NCI-H1417 (cell line): ENCODE measurements at places on chromosomes 12 and 14.
A peak's percentile ranks its signal among the peaks of the same experiment; 100 is the strongest.

- no peak for DNase-seq
These were observed 198.9 kb upstream of the MDGA2 start for GRCh38 chr14:47874350-47874749.

- no peak for DNase-seq
These were observed 17.7 kb downstream of the NUBPL start for GRCh38 chr14:31578792-31579501.

DNA sequence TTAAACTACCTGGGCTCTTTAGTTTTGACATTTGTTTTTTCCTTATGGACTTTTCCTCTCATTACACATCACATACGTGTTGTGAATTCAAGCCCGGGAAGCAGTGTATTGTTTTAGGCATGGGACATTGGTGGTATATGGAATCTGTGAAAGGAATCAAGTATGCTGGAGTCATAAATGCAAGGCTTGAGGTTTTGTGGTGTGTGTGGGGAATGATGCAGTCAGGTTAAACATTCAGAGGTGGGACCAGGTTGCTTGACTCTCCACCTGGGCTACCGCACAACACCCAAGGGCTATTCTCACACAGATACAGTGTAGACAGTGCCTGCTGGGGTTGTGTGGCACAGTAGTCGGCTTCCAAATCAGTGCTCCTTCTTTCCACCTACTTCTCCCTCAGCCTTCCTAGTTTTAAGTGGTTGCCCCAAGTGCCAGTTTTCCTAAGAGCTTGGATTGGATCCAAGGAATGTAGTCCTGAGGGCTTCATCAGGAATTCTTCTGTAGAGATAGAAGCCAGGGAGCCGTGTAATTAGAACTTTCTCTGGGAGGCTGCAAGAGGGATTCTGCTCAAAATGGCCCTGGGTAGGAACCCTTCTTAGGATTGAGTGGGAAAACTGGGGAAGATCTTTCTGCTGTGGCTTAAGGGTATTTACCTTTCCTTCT is 243.7 kb downstream of the C12orf75 start:
- no peak for DNase-seq

DNA sequence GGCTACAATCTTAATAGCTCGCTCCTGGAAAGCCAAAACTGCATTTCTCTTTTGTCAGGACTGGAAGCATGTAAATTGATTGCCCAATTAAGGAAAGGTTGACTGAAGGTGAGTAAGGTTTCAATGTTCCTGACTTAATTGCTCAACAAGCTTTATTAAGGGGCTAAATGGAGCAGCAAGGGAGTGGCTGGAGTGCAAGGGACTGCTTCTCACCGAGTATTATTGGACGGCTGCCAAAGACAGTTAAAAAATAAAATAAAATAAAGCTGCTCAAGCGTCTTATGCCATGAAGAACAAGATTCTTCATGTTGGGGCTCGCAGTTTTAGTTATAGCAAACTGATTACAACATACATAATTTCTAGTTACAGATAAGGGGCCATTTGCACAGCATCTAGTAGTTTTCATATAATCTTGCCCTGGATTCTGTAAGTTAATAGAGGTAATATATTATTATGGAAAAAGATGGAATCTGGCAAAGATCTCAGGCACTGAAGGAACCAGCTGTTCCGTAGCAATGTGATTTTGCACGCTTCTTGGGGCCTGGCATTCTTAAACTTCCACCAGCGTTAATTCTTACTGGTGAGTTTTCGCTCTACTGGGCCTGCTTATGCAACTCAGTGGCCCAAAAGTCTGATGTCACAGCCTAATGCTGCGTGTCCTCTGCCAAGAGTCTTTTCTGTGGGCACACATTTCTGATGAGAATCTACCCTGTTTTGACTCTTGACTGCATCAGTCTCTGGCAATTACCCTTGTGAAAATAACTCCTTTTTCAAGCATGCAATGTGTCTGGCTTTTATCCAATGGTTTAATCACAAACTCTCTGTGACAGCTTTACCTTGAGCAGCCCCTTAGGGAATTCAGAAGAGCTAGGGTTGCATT is 108.5 kb downstream of the SLC38A1 start:
- peak; percentile 93 for DNase-seq

- no peak for DNase-seq
These were observed 3.6 kb downstream of the ABCD4 start for GRCh38 chr14:74299061-74299545.

GRCh38 chr12:93762912-93763553 is 85.9 kb downstream of the CRADD start:
- no peak for DNase-seq

- DNase-seq = no peak
These were observed 157.9 kb upstream of the SLC38A2 start for GRCh38 chr12:46530373-46531056.

DNA sequence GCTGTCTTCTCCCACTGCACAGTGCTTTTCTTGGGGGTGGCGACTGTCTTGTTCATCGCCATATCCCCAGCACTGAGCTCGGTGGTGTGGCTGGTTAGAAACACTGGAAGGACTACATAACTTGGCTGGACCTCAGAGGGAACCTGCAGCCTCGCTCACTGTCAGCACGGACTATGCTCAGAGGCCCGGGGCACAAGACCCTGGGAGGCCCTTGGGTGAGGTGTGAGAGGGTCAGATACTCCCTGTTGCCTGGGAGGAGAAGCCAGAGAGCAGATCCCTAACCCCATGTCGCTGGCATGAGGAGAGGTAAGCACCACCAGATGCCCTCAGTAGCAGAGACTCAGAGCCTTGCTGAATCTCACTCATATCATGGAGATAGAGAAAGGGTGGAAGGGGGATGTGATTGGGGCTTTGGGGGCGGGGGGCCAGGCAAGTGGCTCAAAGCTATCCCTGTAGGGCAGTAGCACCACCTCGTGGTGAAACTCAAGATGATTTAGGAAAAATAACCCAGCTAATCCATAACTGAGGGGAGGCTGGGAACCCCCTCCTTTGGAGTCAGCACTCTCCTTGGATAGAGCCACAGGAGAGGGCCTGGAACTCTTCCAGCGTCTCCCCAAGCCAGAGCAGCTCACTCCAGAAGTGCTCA is 18.7 kb upstream of the HDAC7 start:
- peak; percentile 46 for DNase-seq

DNA sequence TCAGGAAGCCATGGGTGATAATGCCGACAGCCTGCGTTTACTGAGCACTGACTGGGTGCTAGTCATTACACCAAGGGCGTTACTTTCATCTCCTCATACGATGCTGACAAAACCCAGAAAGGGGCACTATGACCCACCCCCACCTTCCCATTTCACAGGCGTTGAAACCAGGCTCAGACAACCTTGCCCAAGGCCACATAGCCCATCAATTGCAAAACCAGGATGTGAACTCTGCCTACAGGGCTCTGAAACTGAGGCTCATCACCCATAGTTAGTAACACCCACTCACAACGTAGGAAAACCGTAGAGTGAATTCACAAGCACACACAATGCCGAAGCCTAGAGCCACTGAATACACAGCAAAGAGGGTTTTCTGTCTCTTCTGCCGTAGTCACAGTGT is 119.9 kb downstream of the RIMBP2 start:
- no peak for DNase-seq

GRCh38 chr14:101844219-101844618 is 82.7 kb downstream of the PPP2R5C start:
- DNase-seq = no peak

- no peak for DNase-seq
These were observed 107.6 kb downstream of the C12orf50 start for GRCh38 chr12:87921621-87922020.

DNA sequence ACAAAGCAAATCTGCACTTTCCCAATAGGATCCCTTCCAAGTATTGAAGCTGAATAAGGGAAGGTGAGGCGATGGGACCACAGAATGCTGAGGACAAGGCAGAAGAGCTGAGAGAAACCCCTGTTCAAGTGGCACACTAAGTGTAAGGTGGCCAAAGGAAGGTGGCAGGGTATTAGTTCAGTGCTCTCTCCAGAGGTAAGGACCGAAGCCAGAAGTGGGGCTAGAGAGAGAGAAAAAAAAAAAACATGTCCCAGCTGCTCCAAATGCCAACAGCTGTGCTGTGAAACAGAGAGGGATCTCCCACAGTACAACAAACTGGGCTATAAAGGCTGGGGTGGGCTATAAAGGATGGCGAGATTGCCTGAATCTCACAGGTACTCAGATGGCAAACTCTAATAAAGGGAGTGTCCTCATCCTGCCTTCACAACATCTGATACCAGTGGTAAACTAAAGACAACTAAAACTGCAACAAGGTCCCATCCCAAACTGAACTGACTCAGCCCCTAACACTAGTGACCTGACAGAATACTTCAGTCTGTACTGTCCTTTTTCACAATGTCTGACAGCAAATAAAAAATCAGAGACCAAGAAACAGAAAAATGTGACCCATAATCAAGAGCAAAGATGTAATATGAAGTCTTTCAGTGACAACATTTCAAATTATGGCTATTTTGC is 47.9 kb downstream of the CDK17 start:
- DNase-seq = no peak

DNA sequence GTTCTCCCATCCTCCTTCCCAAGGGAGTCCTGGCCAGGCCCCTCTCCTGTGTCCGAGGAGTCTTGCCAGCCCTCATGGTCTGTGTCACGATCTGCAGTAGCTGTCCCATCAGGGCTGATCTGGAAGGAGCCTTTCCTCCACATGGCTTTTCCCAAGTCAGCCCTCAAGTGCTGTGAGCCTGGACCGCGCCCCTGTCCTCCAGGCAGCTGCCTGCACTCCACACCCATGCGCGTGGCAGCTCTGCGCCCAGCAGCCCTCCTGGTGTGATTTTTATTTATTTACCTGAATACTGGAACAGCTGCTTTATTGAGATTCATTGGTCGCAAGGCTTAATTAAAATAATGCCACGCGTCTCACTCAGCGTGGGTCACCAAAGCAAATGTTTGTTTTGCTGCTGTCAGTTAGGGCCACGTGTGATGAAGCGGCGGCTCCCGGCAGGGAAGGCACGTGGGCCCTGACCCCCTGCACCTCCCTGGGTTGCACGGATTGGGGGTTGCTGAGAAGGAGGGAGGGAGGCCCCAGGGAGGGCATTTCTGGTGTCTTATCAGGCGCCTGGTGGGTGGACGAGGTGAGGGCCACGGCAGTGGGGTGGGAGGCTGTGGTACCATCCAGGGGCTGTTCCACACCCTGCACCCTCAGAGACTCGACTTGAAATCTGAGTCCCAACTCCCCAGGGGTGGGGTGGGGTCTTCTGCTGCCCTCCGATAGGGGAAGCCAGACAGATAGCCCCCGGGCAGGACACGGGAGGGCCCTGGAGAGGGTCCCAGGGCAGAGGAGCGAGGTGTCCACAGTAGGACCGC is 206.3 kb upstream of the C14orf180 start:
- peak; percentile 90 for DNase-seq

DNA sequence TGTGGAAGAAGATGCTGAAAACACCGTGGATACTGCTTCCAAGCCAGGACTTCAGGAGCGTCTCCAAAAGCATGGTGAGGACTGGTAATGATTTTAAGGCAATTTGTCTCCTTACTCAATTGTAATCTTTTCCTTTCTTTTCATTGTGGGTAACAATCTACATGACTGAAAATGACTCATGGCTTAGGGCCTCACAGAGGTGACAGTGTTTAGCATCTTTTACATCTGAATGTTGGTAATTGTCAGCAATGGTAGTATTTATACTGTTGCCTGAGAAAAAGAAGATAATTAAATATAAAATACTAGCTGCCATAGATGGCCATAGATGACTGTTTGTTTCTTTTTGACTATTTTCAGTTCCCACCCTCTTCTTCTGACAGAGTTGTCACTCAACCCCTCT is 31.6 kb downstream of the TULP3 start:
- DNase-seq = no peak
